IMR-90 (cell line): ENCODE measurements at places on chromosomes 6 and 20. TPM values are rescaled to one million over a fixed set of nuclear protein-coding genes. Genes with fewer than 3 reads are reported as not detected.

Gene SLPI
- total RNA-seq, result not detected in 2 replicates

Gene SLC2A10
- 14.7 and 15.2 TPM in 2 replicates for total RNA-seq

Gene DEFB114
- total RNA-seq, result not detected in 2 replicates

Gene MAS1
- not detected in 2 replicates for total RNA-seq

Gene DAAM2
- total RNA-seq, result 12.9 and 13.1 TPM in 2 replicates

Gene CLIC5
- total RNA-seq, result not detected in 2 replicates

Gene SRMS
- total RNA-seq, result not detected in 2 replicates

Gene ZBTB12
- 2.0 and 2.5 TPM in 2 replicates for total RNA-seq

Gene BPIFB1
- not detected in 2 replicates for total RNA-seq

Gene CRIP3
- not detected in 2 replicates for total RNA-seq

Gene MAP7
- total RNA-seq, result 0.28 and 0.36 TPM in 2 replicates

Gene DHX16
- total RNA-seq, result 43.9 and 48.4 TPM in 2 replicates

Gene CRYBG1
- 1.1 TPM in 2 replicates for total RNA-seq

Gene BMP6
- total RNA-seq, result 0.18 and 0.28 TPM in 2 replicates

Gene TMEM244
- total RNA-seq, result 0.28 and 0.36 TPM in 2 replicates

Gene SYCP2
- 0.18 and 0.56 TPM in 2 replicates for total RNA-seq

Gene ZKSCAN8
- 15.0 and 22.8 TPM in 2 replicates for total RNA-seq

Gene SLC17A3
- not detected in 2 replicates for total RNA-seq

Gene NMBR
- total RNA-seq, result not detected in 2 replicates

Gene KIAA1755
- 2.2 and 2.5 TPM in 2 replicates for total RNA-seq

Gene SLC52A3
- total RNA-seq, result not detected in 2 replicates

Gene RIPPLY2
- not detected in 2 replicates for total RNA-seq

Gene WFDC12
- not detected in 2 replicates for total RNA-seq

Gene CCN2
- total RNA-seq, result 148 and 211 TPM in 2 replicates

Gene EDN3
- not detected in 2 replicates for total RNA-seq

Gene PDYN
- total RNA-seq, result not detected in 2 replicates

Gene EPB41L1
- 12.5 and 13.9 TPM in 2 replicates for total RNA-seq

Gene ID4
- 3.0 and 11.1 TPM in 2 replicates for total RNA-seq

Gene RSPH9
- total RNA-seq, result under 0.01 and 0.18 TPM in 2 replicates

Gene LY6G6D
- not detected in 2 replicates for total RNA-seq

Gene C6orf132
- total RNA-seq, result 0.72 and 1.1 TPM in 2 replicates

Gene ATP6V1G2
- total RNA-seq, result 1.4 and 3.1 TPM in 2 replicates

Gene NR2E1
- not detected in 2 replicates for total RNA-seq

Gene ELOVL2
- total RNA-seq, result 7.9 and 10.6 TPM in 2 replicates

Gene ANGPT4
- total RNA-seq, result not detected in 2 replicates

Gene PSORS1C1
- total RNA-seq, result 0.28 and 0.36 TPM in 2 replicates

Gene ABRACL
- total RNA-seq, result 16.0 and 42.8 TPM in 2 replicates

Gene CTSA
- 19.0 and 30.3 TPM in 2 replicates for total RNA-seq

Gene MOXD1
- 10.0 and 10.6 TPM in 2 replicates for total RNA-seq

Gene HLA-E
- total RNA-seq, result 84.8 and 85.8 TPM in 2 replicates

Gene CALHM6
- total RNA-seq, result 0.72 and 0.83 TPM in 2 replicates

Gene MICB
- 11.1 and 11.7 TPM in 2 replicates for total RNA-seq

Gene SLC24A3
- not detected in 2 replicates for total RNA-seq

Gene HSPA1B
- total RNA-seq, result 93.6 and 118 TPM in 2 replicates

Gene ISM1
- total RNA-seq, result not detected in 2 replicates

Gene ERVFRD-1
- total RNA-seq, result not detected in 2 replicates
